ENCODE measurements at places on chromosomes 5 and 9.

GRCh38 chr5:179805070-179805528 lies 1.6 kb downstream of the MGAT4B start:
- no peak for DNase-seq

- no peak for DNase-seq
Measured at GRCh38 chr5:153496835-153497234, 6.4 kb downstream of the GRIA1 start.

DNA sequence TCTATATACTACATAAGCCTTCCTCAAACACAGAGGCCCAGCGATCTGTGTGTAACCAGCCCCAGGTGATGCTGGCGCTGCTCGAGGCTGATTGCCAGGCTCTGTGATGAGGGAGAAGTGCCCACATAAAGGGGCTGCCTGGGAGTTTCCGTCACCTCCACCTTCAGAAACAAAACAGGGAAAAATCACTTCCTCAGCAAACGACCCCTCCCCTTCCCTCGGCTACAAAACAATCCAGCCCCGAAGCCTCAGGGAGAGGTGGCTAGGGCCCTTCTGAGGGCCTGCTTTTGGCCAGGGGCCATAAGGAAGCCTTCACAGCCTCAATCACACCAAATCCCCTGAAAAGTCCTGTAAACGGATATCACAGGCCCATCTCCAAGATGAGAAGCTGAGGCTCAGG lies 51.1 kb downstream of the DAP start:
- DNase-seq, result no peak

GRCh38 chr5:66795682-66796081 lies 199.5 kb downstream of the MAST4 start:
- DNase-seq, result no peak
